ENCODE measurements at places on chromosomes 4 and X. TPM values are rescaled to one million over a fixed set of nuclear protein-coding genes. Genes with fewer than 3 reads are reported as not detected.

DNA sequence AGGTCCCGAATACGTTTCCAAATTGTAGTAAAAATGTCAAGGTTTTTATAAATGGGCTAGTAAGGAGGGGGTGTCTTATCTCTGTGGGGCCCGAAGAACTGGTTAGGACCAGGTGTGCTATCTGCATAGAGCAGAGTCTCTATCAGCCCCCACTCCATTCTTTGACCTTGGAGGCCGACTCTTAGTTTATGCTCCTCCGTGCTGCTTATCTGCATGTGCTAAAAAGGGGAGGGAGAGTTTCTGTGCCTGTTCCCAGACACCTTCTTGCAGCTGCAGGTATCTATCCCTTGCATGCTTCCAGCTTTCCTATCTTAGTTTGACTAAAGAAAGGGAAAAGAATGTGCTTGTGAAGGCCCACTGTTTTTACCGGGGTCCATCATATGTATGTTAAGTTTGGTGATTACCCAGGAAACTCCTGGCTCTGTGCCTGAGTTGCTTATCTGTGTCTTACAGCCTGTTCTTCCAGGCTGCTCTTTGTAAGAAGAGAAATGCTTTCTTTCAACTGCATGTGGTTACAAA lies 28.6 kb upstream of the NAF1 start:
- no peak for DNase-seq
- H3K36me3 ChIP-seq, result no peaks in the 10 kb centered on the region
- H3K27ac ChIP-seq, result no peak overlapping the region
- H3K4me1 ChIP-seq, result no peaks in the 10 kb centered on the region
- H3K4me3 ChIP-seq, result no peak overlapping the region

DNA sequence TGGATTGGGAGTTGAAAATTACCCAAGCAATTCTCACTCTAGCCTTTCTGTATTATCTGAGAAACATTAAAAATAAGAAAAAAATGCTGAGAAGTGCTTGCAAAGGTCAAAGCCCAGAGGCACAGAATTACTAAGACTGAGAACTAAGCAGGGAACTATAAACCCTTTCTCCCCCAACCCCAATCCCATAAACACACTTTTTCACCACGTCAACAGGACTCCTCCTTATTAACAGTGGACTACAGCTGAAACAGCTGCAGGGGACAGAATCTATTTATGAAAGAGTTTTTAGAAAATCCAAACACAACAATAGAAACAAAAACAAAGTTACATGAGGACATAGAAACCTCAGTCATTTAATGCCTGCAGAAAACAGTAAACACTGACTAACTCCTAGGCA lies 984.1 kb downstream of the TRAM1L1 start:
- H3K4me3 ChIP-seq, result no peak overlapping the region
- no peaks in the 10 kb centered on the region for H3K4me1 ChIP-seq
- no peaks in the 10 kb centered on the region for H3K36me3 ChIP-seq
- DNase-seq, result no peak
- H3K27me3 ChIP-seq, result no peaks in the 10 kb centered on the region

- H3K27me3 ChIP-seq, result no peaks in the 10 kb centered on the region
- no peak for DNase-seq
- H3K4me1 ChIP-seq, result no peaks in the 10 kb centered on the region
- no peak overlapping the region for H3K27ac ChIP-seq
- no peak overlapping the region for H3K4me3 ChIP-seq
Observed at GRCh38 chr4:109266891-109267290, 35.6 kb downstream of the COL25A1 start.

Gene STBD1
- 14.8 TPM for total RNA-seq

Gene DOCK11
- 27.0 TPM for total RNA-seq
